OCI-M1 (cell line): ENCODE measurements at places on chromosomes 12 and 14.

DNA sequence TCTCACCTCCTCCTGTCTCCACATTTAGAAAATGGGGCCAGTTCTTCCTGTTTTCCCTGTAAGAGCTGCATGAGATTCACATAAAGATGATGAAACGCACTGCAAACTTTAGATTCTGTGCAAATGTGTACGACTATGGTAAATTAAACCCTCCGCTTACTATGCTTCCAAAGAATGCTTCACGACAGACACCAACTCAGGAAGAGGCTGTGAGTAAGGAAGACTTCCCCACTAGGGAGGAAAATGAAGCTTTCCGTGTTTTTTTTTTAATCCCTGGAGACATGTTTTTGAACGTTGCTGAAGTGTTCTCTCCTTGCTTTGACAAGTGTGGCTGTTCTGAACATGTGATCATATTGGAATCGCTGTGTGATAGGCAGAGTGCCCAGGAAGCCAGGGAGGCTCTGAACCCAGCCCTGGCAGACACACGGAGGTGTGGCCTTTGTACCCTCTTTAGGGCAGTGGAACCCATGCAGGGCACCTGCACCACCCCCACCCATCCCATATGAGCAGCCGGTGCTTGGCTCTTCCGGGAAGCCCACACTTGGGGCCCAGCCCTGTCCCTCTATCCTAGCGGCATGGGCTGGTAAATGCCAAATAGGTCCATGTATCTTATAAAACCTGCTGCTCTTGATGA lies 7.5 kb upstream of the SYNE3 start:
- peak; percentile 88 for DNase-seq

DNA sequence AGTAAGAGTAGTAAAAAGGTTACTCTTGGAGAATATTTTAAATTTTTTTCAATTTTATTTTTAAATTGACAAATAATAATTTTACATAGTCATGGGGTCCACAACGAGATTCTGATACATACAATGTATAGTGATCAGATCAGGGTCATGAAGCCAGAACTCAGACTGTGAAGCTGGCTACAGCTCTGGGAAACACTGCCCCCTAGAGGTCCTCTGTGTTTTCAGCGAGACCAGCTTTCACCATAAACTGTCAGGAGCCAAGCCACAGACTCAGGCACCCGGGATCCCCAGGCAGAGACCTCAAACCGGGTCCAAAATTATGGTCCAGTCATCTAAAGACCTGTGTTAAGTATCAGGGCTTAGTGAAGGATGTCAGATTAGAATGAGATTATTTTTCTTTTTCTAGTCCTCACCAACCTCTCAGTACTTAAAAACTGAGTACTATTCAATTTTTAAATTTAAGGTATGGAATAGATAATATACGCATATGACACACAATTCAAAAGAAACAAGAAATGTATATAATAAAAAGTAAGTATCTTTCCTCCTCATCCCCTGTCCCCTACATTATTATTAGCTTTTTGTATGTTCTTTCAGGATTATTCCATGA lies 397.1 kb downstream of the MDGA2 start:
- DNase-seq, result peak; percentile 85

DNA sequence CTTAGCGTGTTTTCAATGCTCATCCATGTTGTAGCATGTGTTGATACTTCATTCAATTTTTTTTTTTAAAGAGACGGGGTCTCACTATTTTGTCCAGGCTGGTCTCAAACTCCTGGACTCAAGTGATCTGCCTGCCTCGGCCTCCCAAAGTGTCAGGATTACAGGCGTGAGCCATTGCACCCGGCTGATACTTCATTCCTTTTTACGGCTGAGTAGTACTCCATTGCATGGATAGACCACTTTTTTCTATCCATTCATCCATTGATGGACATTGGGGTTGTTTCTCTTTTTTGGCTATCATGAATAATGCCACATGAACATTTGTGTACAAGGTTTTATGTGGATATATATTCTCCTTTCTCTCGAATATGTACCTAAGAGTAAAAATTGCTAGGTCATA lies 1.2 kb downstream of the P2RX7 start:
- DNase-seq, result no peak

- no peak for DNase-seq
These were observed 3.1 kb upstream of the SLCO1B3 start for GRCh38 chr12:20807192-20808080.

GRCh38 chr12:43213608-43214007 lies 338.4 kb downstream of the ADAMTS20 start:
- no peak for DNase-seq

GRCh38 chr12:109687250-109687649 lies 26.4 kb upstream of the FAM222A start:
- no peak for DNase-seq

GRCh38 chr14:74841230-74842207 lies 34.4 kb downstream of the PROX2 start:
- peak; percentile 28 for DNase-seq

GRCh38 chr14:37597538-37597913 lies 2.1 kb downstream of the TTC6 start:
- no peak for DNase-seq

- DNase-seq, result no peak
These were observed 9.2 kb downstream of the DUSP6 start for GRCh38 chr12:89343127-89343526.

DNA sequence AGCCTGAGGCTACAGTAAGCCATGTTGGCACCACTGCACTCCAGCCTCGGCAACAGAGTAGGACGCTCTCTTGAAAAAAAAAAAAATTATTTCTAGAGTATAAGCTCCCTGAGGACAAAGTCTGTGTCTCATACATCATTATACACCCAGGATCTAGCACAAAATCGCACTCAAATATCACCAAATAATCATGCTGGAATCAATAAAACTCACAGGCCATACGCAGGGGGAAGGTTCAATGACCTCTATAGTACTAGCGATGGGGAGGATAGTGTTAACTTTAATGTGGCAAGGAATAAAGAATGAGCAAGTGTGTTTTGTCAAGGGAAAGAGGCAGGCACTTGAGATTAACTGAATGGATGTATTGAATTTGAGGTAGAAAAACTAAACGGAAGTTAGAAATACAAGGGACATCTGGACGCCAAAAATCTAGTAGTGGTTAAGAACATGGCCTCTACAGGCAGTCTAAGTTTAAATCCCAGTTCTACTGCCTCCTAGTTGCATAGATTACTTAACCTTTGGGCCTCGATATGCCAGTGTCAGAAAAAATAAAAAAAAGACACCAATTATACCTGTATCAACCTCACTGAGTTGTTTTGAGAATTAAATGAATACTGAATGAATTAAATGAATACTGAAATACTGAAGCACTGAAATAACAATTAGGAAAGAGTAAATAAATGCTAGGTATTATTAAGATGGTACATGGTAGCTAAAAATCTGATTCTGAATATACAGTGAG lies 4.4 kb upstream of the AP4S1 start:
- no peak for DNase-seq

GRCh38 chr14:60508707-60509437 lies at the start of gene SIX6:
TSS of gene SIX6 (plus strand) at chr14:60509146. CDS start at chr14:60509399, 253 bp downstream.
- no peak for DNase-seq

DNA sequence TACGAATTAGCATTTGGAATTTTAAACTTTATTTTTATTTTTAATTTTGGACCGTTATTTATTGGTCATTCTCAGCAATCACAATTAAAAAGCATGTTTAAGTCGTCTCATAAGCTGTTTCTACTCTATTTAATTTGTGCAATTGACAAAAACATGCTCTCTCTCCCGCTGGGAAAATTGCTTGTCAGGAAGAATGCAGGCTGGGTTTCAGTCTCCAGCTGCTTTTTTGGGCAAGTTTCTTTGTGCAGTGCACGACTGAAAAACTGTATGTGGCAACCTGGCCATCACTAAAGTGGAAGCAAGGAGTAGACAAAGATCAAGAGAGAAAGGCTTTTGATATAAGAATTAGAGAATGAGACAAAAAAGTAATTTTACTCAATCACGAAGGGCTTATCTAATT lies 941.5 kb upstream of the MDGA2 start:
- no peak for DNase-seq

GRCh38 chr12:111692575-111693210 lies 6.8 kb downstream of the ACAD10 start:
- peak; percentile 3 for DNase-seq

DNA sequence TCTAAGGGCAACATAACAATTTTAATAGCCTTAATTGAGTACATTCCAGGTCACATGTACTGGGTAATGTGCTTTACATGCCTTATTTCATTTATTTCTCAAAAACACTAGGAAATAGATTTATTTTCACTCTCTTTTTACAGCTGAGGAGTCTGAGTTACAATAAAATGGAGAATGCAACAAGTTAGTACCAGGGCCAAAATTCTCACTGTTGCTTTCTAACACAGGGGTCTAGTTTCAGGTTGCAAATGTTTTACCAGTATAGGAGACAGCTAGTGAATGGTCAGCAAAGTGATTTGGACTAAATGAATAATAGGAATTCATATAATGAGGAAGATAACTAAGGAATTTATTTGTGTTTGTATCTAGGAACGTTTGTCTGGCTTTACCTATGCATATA lies 137.3 kb downstream of the RASSF9 start:
- no peak for DNase-seq

GRCh38 chr14:27958757-27959156 lies 807.8 kb upstream of the FOXG1 start:
- no peak for DNase-seq

- no peak for DNase-seq
These were observed 89.7 kb downstream of the NRXN3 start for GRCh38 chr14:78259831-78260230.

GRCh38 chr14:44657696-44658388 lies 150.8 kb upstream of the FSCB start:
- peak; percentile 78 for DNase-seq

- DNase-seq, result no peak
These were observed 402.2 kb upstream of the USP15 start for GRCh38 chr12:61857968-61858367.

GRCh38 chr14:105155071-105155651 lies 13.4 kb downstream of the JAG2 start:
- DNase-seq, result no peak

GRCh38 chr14:36477266-36477665 lies 42.8 kb downstream of the NKX2-1 start:
- no peak for DNase-seq

GRCh38 chr14:64704743-64705380 lies 638 bp downstream of the PLEKHG3 start:
- DNase-seq, result no peak

DNA sequence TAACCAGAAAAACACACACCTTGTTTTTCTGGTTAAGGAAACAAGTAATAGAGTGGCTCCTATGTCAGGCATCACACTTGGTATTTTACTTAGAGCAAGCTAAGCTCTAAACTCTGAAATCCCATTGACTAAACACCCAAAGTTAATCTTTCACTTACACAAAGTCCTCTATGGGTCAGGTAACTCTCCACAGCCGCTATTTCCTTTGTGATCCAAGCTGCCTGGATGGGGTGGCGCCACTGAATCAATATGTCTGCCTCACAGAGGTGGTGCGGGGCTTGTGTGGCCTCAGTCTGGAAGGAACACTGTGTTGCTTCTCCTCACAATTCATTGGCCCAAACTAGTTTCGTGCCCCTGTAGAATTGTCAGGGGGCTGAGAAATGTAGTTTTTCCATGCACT lies 160.0 kb upstream of the E2F7 start:
- no peak for DNase-seq

DNA sequence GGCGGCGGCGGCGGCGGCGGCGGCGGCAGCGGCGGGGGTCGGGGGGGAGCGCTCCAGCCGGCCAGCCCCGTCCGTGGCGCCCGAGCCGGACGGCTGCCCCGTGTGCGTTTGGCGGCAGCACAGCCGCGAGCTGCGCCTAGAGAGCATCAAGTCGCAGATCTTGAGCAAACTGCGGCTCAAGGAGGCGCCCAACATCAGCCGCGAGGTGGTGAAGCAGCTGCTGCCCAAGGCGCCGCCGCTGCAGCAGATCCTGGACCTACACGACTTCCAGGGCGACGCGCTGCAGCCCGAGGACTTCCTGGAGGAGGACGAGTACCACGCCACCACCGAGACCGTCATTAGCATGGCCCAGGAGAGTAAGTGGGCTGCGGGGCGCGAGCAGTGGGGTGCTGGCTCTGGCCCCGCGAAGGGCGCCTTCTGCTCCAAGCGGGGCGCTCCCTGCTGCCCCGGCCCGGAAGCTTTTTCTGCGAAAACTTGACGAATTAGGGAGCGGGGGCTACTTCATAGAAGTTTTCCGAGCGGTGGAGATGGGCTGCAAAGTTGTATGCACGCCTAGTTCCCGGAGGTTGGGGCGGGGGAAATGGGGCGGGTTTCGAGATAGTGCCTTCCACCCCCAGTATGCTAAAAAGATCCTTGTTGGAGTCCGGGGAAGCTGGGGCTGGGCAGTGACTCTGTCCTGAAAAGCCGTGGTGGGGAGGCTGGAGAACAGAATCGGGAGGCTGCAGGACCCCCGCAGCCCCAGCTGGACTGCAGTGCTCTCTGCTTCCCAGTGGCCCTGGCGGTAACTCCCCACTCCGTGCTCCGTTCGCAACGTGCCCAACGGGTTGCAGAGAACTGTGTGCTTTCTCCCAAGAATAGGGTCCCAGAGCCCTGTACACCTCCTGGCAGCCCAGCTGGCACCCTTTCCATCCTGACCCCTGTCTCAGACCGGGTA lies 751 bp downstream of the GDF11 start:
- peak; percentile 80 for DNase-seq

DNA sequence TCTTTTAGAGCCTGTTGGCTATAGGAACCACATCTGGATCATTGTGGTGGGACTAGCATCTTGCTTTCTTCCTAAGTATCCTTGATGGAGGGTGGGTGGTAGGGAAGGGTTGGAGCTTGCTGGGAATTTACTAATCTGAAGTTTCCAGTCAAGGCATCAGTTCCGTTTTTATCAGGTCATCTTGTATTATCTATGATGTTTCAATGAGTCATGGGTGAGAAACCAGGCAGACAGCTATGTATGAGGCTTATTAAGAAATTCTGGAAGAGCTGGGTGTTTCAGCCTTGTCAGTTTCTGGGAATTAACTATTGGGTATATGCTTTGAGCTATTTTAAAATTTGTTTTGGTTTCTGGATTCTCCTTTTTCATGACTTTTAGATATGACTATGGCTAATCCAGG lies 11.3 kb downstream of the TSFM start:
- DNase-seq, result peak; percentile 4

- DNase-seq, result no peak
These were observed 26.9 kb upstream of the ANKLE2 start for GRCh38 chr12:132788375-132789098.

DNA sequence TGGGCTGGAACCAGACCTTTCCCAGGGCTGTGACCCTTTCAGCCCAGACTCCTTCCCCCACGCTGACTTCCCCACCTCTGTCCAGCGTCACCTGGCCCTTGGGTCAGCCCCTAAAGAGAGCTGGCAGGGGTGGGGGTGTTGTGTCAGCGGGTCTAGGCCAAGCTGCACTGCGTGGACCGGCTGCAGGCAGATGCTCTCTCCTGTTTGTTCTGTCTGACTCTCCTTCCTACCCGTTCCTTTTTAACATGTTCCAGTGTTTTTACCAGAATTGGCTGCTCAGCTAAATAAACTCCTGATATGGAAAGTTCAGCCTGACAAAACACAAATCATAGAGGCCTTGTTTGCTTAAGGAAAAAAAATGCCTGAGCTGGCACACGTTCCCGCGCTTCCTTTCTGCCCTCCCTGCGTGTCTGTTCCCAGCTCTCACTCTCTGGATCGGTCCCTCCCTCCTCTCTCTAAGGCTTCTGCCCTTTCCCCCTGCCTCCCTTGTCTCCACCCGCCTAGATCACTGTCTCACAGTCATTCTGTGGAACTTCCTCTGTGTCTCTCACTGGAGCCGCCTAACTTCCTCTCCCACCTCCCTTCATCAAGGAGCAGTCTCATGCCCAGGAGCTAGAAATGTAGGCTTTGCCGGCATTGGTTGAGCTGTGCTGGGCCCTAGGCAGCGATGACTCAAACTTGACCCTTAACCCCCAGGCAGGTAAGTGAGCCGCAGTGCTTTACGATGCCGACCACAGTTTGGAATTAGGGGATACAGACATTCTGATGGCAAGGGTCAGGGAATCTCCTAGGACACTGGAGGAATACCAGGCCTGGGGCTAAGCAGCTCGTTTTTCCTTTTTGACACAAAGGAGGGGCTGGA lies 15.5 kb upstream of the MLXIP start:
- DNase-seq, result peak; percentile 87
